ENCODE measurements at places on chromosomes 2 and 18.

DNA sequence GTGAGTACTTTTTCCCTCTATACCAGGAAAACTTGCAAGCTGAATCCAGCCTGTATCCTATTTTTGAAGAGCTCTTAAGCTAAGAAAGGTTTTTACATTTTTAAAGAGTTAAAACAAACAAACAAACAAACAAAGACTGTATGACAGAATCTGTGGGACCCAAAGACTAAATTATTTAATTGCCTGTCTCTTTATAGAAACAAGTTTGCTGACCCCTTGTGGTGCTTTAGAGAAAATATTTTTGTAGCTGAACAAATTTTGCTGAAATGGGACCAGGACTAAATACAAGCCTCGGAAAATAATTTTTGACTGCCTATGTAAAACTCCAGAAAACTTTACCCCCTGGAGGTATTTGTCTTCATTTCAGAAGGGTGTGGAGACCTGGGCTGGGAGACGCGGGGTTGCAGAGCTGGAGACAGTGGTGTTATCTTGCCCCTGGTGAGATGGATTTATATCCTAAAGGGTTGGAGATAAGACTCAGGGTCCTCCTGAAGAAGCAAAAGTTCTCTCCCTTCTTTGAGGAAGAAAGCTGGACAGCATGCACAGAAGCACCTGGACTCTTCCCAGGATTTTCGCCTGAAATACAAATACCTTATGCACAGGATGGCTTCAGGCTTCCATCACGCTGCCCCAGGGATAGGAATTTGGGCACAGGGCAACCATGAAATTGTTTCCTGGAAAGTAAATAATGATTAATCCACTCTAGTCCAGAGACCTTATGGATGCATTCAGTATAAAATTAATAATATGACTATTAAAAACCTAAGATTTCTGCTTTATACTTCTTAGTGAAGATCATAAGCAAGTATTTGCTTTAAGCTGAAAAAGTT is 54.3 kb downstream of the TMX3 start:
- DNase-seq, result no peak

- DNase-seq, result no peak
These were observed 712.5 kb upstream of the LRATD1 start for GRCh38 chr2:13919981-13920382.

- no peak for DNase-seq
These were observed 43.2 kb downstream of the SP140 start for GRCh38 chr2:230268606-230269243.

GRCh38 chr2:168738062-168738461 is 64.4 kb upstream of the NOSTRIN start:
- no peak for DNase-seq

DNA sequence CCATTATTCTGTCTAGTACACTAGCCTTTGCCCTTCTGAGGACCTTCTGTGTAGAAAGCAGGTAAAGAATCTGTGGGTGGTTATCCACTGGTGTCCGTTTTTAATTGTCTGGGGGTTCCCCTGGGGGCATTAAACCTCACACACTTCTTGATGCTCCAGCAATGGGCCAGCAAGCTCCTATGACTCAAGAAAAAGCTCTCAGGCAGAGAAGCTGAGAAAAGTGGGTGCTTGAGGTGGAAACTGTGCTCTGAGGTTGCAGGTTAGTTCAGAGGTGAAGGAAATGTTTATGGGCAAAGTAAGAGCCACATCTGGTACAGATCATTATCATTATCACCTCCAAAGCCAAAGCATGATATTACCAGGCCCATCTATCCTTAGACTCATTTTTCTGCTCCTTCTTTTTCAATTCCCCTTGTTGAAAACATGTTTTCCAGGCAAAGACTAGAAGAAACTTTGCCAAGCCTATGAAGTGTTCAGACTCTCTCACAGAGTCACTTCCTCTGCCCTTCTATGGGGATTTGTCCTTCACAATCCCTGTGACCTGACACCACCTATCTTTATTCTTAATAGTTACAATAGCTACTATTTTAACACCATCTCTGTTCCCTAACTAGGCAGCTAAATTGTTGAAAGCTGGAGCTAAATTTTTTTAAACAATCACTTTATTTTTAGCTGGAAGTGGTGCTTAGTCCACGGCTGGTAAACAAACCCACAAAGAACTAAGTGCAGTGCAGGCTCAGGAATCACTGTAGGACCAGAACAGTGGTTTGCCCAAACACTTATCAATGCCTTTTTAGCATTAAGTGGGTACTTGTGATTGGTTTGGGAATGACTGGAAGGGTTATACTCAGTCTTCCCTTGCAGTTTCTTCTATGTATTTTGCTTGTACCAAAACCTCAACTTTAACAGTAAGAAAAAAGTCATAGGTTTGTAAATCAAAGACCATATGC is 512.8 kb upstream of the POU3F3 start:
- DNase-seq, result no peak

- peak; percentile 20 for DNase-seq
These were observed 546.0 kb downstream of the ZNF804A start for GRCh38 chr2:185144159-185144919.

DNA sequence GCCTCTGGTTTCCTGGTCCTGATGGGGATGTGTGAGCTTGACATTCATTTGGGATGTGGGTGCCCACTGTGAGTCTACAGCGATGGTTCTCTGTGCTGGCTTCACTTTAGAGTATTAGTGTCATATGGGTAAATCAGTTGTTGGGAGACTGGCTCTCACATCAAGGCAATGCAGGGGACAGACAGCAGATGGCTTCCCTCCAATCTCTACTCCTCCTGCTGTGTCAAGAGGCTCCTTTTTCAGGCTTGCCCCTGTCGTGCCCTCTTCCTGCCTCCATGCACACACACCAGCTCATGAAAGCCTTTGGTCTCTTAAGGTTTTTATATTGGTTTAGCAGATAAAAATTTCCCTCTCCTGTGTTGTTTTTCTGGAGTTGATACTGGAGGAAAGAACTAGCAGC is 315.6 kb downstream of the RDH14 start:
- peak; percentile 94 for DNase-seq

DNA sequence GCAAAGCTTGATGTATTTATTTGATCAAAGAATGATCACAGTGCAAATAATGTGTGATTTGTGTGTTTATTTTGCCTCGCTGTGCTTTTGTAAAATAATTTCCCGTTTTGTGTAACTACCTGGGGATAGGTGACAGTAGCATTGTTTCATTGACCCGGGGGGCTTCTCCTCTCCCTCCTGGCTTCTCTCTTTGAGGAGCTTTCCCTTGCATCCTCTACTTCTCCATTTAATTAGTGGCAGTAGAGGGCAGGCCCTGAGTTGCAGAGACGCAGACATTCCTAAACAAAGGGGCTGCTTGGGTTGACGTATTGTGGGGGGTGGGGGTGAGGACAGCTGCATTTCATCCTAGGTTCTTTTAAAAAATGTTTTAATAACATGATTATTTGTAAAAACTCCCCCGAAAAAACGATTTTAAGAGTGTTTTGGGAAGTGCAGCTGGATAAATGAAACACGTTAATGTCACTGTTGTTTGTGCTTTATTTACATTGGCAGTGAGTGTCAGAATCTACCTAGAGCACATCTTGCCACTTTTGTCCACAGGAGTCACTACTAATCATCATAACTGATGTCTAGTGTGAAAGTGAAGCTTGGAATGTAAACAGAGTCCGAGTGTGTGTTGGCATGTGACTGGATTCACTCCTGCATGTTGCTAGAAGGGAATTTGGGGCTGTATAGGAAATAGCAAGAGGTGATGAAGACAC is 2.2 kb downstream of the NEDD4L start:
- DNase-seq, result no peak

- DNase-seq, result no peak
These were observed 81.4 kb downstream of the OTX1 start for GRCh38 chr2:63132020-63132419.

DNA sequence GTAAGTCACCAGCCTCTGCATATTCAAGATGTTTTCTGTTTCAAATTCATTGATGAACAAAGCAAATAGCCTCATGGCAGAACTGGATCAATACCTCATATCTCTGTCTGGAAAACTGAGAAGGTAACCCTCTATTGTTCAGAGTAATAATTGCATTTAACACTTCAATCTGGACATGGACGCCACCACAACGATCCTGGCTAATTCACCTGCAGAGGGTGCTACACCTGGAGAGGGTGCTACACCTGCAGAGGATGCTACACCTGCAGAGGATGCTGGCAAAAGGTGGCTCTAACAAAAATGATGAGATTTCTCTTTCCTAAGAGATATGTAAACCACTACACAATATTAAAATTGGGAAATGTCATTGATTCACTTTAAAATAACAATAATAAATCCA is 183.1 kb upstream of the HNRNPA3 start:
- DNase-seq, result no peak

- no peak for DNase-seq
These were observed 77.5 kb upstream of the PROKR1 start for GRCh38 chr2:68565858-68566257.

DNA sequence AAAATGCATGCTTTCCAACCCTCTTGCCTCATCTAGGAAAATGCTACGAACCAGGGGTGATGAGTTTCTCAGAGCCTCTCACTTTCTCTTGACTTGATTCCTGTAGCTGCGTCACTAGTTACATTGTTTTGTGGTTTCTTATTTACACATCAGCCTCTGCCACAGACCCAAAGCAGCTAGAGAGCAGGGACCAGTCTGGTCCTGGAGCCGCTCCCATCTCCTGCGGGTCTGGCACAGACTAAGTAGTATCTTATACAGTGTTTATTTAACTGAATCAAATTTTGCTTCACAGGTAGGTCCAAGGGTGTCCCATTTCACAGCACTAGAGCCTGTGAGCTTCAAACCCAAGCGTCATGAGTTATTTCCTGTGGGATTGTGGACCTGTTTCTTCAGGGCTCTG is 310.5 kb downstream of the MYCN start:
- DNase-seq, result no peak

GRCh38 chr2:104864280-104865095 is 10.6 kb downstream of the POU3F3 start:
- no peak for DNase-seq

- no peak for DNase-seq
These were observed 153.4 kb downstream of the TMEM18 start for GRCh38 chr2:523698-524270.

DNA sequence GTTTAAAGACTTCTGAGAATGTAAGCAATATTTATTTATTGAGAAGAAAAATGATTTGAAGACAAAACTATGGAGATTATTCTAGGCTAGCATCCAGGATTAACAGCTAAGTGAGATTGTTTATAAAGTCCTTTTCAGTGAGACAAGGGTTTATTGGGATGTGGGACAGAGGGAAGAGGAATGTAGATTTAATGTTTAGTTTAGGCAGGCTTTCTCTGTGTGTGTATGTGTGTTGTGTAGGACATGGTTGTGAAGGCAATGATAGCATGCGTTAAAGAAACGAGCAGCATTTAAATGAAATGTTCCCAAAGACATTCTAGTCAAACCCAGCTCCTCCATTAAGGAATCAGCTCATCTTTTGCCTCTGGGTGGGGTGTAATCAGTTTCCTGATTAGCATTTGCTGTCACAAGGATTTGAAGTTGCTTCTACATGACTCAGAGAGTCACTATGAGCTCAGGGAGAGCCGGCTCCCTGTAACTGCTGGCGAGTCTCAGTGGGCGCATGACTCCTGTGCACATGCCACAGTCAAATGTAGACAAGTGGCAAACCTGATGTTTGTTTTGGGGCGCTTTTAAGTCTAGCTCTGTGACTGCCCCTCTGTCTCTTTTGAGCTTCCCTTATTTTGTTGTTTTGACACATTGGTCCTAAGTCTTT is 442.2 kb upstream of the CELF4 start:
- no peak for DNase-seq

DNA sequence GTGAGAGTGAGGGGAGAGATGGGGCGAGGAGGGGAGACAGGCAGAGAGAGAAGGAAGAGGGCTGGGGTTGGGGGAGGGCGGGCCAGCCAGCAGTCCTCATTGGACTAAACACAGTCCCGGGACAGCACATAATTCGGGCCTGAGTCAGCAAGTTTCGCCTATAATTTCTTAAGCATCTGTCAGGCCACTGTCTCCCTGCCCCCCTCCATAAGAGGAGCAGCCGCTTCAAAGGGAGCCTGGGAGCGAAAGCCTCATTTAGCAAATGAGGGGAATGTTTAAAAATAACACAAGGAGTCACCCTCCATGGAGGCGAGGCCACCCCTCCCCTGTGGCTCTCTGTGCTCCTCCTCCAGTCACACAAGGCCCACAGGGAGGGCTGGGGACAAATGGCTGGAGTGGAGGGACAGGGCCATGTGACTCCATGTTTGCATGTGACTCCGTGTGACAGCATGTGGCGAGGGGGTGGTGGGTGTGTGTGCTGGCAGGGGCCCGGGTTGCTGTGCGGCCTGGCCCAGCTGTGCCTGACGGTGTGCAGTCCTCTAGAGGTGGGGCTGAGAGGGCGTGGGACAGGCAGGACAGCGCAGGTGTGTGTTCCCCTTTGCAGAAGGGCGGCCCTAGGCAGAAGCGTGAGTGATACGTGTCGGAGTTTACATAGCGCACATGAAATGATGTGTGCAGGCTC is 162.4 kb downstream of the CELF4 start:
- peak; percentile 59 for DNase-seq

- no peak for DNase-seq
These were observed 153.7 kb upstream of the FBXO11 start for GRCh38 chr2:48059975-48060374.

GRCh38 chr2:85843543-85843942 is 45.2 kb downstream of the ST3GAL5 start:
- no peak for DNase-seq

- no peak for DNase-seq
These were observed 433.7 kb downstream of the ZNF521 start for GRCh38 chr18:24918257-24918656.

- peak; percentile 48 for DNase-seq
These were observed 32.1 kb upstream of the PTMA start for GRCh38 chr2:231676243-231676642.

DNA sequence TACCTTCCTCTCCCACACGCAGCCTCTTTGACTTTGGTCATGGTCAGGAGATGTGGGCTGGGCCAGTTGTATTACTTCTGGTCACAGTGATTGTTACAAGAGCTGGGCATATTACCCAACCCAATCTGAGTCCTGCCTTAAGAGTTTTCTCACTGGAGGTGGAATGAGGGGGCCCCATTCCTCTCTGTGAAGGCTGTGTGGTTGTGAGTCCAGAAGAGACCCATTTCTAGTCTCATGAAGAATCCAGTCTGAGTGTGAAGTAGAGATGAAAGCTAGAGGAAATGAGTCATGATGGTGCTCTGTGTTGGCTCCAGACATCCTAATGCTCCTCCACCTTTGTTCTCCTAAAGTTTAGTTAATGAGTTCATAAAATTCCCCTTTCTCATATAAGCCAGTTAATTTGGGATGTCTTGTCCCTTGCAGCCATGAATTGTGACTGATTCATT is 50.8 kb upstream of the RASGRP3 start:
- DNase-seq, result no peak

DNA sequence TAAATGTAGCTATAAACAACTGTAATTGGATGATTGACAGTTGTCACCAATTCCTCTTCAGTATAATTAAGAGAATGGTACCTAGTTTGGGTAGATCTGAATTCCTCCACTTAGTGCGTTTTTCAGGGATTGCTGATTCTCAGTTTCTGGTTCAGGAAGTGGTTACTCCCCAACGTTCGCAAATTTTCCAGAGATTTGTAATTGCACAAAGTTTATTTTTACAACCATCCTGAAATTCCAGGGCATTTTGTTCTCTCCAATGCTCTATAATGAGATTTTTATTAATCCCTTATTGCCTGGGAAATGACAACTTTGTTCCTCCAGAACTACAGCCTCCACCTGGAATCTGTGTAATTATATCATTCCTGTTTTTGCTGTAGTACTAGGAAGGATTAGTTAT is 710.6 kb upstream of the ZEB2 start:
- DNase-seq, result no peak

GRCh38 chr18:74604774-74605173 is 7.1 kb downstream of the ZNF407 start:
- DNase-seq, result no peak

GRCh38 chr2:207749873-207750272 is 19.8 kb downstream of the FZD5 start:
- no peak for DNase-seq

- DNase-seq, result no peak
These were observed 11.1 kb downstream of the CAVIN2 start for GRCh38 chr2:191835539-191836350.
